ENCODE measurements at places on chromosomes 6 and 20.

- no peak for DNase-seq
These were observed 5.2 kb downstream of the DDR1 start for GRCh38 chr6:30889496-30889885.

- DNase-seq = no peak
These were observed 144.6 kb downstream of the BCAS1 start for GRCh38 chr20:53925651-53926401.

DNA sequence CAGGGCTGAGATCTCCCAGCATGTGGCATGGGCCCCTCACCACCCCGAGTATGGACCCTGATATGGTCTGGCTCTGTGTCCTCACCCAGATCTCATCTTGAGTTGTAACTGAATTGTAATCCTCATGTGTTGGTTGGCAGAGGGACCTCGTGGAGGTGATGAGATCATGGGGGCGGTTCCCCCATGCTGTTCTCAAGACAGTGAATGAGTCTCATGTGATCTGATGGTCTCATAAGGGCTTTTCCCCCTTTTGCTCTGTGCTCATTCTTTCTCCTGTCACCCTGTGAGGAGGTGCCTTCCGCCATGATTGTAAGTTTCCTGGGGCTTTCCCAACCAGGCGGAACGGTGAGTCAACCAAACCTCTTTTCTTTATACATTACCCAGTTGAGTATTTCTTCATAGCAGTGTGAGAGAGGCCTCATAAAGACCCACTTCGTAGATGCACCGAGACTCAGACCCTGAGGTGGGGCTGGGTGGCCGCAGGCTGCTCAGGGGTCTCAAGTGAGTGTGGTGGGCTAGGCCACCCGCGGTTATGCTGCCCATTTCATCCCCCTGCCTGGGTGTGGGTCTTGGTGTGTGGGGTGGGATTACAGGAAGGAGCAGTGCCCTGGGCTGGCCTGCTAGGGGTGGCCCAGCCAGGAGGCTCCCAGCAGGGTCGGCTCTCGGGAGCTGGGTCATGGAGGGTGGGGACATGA is 26.2 kb upstream of the GATA5 start:
- peak; percentile 52 for DNase-seq

DNA sequence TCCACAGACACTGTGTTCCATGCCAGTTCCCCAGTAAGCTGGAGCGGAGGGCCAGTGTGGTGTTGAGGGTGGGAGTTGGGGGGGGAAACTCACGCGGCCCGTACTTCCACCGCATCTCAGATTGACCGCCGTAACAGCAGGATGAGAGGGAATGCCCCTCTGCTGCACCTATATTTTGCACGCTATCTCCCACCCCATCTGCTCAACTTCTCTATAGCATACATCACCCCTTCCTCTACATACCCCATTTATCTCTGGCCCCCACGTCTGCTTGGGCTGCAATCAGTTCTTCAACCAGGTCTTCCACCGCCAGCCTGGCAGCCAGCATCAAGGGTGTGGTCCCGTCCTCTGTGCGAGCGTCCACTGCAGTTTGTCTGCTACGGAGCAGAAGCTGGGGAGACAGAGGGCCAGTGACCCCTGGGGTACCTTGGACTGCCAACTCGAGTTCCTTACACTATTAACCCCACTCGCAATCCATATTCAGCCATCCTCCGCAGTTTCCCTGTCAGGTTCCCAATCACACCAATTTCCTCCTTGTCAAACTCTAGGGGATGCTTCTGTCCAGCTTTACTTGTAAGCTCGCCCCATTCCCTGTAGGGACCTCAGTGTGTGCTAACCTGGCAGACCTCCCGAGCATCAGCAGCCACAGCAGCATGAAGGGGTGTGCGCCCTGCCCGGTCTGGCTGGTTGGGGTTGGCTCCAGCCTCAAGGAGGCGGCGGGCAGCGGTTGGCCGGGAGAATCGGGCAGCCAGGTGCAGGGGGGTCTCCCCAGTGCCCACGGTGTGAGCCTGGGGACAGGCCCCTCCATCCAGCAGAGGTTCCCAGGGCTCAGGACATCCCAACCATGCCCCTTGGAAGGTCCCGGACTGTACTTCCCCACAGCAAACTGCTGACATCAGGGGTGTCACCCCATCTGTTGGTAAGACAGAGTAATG is 4.5 kb upstream of the GPSM3 start:
- DNase-seq = no peak

- DNase-seq = peak; percentile 58
These were observed 3.6 kb upstream of the MATN4 start for GRCh38 chr20:45311589-45312211.

DNA sequence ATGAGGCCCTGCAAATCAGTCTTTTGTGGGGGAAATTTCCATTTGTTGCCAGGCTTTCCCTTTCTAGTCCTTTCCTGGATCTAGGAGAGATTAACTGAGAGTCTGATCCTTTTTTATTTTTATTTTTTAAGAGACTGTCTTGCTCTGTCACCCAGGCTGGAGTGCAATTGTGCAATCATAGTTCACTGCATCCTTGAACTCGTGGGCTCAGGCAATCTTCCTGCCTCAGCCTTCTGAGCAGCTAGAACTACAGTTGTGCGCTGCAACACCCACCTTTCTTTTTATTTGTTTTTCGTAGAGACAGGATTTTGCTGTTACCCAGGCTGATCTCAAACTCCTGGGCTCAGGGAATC is 22.9 kb downstream of the OR2B2 start:
- DNase-seq = no peak

- DNase-seq = peak; percentile 55
These were observed 22.7 kb upstream of the RNF24 start for GRCh38 chr20:4038047-4038459.

GRCh38 chr6:103367212-103367611 is 1492.5 kb downstream of the HACE1 start:
- no peak for DNase-seq

GRCh38 chr6:159646733-159647132 is 46.3 kb downstream of the SOD2 start:
- DNase-seq = no peak

GRCh38 chr6:13526727-13527670 is 39.6 kb upstream of the GFOD1 start:
- no peak for DNase-seq

DNA sequence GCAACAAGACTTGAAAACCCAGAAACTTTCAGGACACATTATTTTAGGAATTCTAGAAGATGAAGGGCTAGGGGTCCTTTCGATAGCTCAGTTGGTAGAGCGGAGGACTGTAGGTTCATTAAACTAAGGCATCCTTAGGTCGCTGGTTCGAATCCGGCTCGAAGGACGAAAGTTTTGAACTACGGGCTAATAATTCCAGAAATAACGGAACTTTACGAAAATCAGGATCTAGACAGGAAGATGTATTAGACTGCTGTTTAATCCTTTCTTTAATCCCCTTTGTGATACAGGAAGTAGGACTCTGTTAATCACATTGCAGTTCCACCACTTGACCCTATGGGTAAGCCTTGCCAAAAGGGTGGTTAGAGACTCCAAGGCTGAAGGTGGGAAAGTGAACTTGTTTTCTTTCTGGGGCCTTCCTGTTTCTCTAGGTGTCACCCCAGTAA is 21.2 kb upstream of the ABT1 start:
- no peak for DNase-seq

DNA sequence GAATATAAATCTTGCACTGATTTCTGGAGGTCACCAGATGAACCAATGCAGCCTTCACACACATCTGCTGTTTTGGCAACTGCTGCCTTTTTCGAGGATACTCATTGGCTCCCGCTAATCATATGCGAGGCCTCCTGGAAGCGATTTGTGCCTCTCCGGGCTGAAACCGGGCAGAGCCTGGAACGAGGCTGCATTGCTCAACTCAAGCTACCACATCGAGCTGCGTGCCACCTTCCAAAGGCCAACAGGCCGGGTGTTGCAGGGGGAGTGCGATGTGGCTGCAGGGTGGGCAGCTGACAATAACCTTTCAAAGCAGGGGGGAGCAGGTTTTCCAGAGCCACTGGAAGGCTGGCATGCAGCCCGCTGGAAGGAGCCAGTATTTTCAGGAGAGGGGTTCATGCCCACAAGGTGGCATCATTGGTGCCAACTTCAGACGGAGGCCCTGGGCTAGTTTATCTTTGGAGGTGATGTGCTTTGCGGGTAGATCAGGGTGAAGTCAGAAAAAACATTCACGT is 122.6 kb upstream of the IFNGR1 start:
- peak; percentile 26 for DNase-seq

DNA sequence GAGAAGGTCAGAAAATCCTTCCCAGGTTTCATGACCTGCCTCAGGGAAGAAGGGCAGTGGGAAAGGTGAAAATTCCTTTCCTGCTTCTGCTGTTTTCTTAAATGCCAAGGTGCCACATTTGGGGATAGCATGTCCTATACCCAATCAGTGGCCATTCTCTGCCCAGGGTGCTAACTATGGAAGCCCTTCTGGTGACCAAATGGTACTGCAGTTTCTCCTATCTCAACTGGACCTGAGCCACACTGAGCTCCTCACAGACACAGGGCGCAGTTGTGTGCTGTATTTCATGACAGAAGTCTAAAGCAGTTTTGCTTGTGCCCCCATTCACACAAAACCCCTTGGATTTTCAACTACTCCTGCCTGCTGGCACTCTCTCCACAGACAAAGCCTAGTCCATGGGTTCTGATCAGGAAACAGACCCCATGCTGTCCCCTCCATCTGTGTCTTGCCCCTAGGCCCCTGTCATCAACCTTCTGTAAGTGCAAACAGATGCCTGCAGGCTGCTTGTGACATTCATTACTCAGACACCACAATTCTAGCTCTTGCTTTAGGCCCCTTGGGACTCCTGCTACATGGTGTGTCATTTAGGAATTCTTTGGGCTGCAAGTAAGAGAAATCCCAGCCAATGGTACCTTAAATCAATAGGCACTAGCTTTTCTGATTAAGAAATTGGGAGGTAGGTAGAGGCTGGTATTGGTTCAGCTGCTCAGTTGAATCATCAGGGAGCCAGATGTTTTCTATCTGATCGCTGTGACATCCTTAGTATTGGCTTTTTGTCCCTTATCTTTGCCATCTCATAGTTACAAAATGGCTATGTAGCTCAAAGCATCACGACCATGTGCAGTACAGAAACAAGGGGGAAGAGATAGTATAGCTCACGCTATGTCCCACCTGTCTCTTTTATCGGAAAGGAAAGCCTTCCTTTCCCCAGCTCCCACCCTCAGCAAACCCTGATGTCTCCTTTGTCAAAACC is 147.8 kb downstream of the CD83 start:
- DNase-seq = no peak

GRCh38 chr6:106383573-106383972 is 23.1 kb downstream of the CRYBG1 start:
- DNase-seq = no peak

DNA sequence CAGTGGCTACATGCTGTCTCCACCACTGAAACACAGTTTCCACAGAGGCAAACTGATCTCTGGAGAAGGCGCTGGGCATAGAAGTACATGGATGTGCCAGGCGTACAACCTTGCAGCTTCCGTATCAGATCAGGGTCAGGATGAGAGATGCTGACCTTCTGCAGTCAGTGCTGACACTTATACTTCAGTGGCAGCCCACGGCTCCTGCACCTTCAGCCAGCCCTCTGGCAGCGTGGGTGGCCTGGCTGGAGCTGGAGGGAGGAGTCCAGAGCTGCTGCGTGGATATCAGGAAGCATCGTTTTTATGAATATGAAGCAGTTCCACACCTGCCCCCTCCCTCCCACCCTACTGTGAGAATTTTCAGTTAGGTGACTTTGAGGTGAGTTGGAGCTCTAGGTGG is 149.3 kb downstream of the CFAP61 start:
- DNase-seq = no peak

GRCh38 chr6:111944541-111944940 is 71.3 kb upstream of the FYN start:
- DNase-seq = no peak

DNA sequence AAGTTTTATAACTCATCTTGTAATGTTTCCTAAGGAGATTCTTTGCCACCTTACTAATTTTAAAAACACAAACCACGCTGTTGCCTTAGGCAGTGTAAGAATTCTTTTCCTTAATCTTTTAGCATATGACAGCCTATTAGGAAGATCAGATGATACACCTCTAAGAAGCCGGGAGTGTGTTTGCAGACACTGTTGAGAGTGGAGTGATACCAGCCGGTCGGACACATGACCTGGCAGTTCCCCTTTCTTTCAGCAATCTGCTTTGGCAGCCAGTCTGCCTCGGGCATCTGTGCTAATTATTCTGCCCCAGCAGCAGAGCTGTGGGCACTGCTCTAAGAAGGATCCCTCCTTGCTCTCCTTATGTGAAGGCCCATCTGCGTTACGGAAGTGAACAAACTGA is 50.9 kb downstream of the PLCB4 start:
- DNase-seq = no peak

GRCh38 chr6:46023216-46023915 is 7.7 kb upstream of the CLIC5 start:
- no peak for DNase-seq

DNA sequence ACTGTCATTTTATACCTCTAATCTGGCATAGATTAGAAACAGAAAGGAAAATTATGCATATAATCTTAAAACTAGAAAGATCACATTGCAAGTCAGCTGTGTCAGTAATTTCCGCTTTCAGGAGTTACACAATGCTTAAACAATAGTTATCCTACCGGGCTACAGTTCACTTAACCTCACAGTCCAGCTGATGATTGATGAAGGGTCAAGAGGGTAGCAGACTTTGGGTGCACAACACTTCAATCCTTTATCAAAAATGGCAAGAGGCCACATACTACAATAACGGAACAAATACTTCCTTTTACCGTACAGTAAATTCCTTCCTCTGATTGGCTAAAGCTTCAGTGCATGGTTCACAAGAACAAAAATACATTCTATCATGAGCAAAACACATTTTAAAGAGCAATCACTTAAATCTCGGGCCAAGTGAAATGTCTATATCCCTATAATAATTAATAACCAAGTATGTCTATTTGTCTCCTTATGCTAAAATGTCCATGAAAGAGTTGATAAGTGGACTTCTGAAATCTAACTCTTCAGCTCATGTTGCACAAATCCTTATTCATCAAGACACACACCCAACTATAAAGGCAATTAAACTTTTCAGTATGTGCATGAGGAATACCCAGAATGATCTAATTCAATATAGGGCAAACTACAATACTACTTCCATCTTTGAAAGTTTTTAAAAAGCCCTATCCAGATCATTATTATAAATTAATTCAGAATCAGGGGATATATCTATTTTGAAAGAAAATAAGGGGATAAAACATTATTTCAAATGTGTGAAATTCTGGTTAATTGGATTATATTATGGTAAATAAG is 76.8 kb downstream of the HIVEP2 start:
- DNase-seq = no peak

- DNase-seq = peak; percentile 66
These were observed 60.7 kb downstream of the TNFAIP3 start for GRCh38 chr6:137927777-137928218.

GRCh38 chr6:52595000-52595795 is 18.3 kb upstream of the TRAM2 start:
- no peak for DNase-seq

- no peak for DNase-seq
These were observed 34.3 kb upstream of the TCF21 start for GRCh38 chr6:133854364-133855275.

Measured in activated CD4-positive, alpha-beta T cell treated with anti-CD3 and anti-CD28 coated beads for 24 hours (primary cell).